ENCODE measurements at places on chromosomes 1 and 21.

- no peaks in the 10 kb centered on the region for H3K4me1 ChIP-seq
- DNase-seq, result no peak
- no peaks in the 10 kb centered on the region for H3K27me3 ChIP-seq
- H3K27ac ChIP-seq, result no peak overlapping the region
- H3K36me3 ChIP-seq, result no peaks in the 10 kb centered on the region
Observed at GRCh38 chr1:1124508-1124785, 8.6 kb upstream of the C1orf159 start.

GRCh38 chr1:51952638-51953037 lies 37.9 kb downstream of the RAB3B start:
- no peaks in the 10 kb centered on the region for H3K27me3 ChIP-seq
- no peak overlapping the region for H3K27ac ChIP-seq
- no peaks in the 10 kb centered on the region for H3K36me3 ChIP-seq
- no peak overlapping the region for H3K4me3 ChIP-seq
- no peaks in the 10 kb centered on the region for H3K4me1 ChIP-seq
- DNase-seq, result no peak

DNA sequence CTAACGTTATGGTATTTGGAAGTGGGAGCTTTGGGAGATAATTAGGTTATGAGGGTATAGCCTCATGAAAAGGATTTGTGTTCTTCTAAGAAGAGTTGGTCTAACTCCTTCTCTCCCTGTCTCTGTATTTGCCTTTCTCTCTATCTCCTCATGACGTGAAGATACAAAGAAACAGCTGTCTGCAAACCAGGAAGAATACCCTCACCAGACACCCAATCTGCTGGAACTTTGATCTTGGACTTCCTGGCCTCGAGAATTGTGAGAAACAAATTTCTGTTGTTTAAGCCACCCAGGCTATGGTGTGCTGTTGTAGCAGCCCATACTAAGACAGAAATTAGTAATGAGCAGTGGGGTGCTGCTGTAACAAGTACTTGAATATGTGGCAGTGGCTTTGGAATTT lies 16.1 kb downstream of the C1orf141 start:
- H3K27me3 ChIP-seq, result no peaks in the 10 kb centered on the region
- H3K4me1 ChIP-seq, result no peaks in the 10 kb centered on the region
- no peak overlapping the region for H3K27ac ChIP-seq
- no peaks in the 10 kb centered on the region for H3K36me3 ChIP-seq

DNA sequence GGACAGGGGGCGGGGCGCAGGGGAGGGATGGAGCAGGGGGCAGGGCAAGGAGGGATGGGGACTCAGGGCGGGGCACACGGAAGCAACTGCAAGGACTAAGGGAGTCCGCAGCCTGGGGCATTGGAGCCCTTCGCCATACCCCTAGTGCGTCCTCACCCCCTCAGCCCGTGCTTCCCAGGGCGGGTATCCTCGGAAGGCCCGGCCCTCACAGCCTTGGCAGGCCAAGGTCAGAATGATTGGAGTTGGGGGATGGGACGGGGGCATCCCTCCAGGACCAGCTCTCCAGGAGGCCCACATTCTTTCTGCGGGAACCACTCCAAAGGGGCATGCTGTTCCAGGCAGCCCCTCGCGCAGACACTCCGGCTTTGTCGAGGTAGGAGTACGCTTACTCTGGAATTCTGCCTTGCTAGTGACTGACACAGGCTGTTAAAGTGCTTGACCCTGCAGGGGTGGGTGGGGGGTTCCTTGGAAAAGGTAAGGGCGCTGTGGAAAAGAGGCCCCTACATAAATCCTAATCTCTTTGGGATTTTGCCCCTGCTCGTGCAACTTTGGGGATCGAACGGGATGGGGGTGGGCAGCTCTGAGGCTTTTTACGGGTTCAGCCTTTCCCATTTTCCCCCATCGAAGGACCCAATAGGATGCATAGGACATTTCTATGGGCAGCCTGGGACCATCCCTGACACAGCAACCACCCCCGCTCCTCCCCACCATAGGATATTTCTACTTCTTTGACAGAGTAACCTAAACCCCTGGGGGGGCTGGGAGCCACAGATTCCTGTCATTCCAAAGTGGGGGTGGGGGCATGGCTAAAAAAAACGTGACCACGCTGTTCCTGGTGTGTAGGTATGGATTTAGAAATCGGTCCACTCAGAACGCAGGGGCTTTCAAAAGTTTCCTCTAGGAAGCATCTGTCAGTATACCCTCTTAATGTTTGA lies 738 bp upstream of the TRIM11 start:
- H3K36me3 ChIP-seq, result no peaks in the 10 kb centered on the region
- no peak overlapping the region for H3K27ac ChIP-seq

- no peak for DNase-seq
- no peaks in the 10 kb centered on the region for H3K27me3 ChIP-seq
- H3K36me3 ChIP-seq, result no peaks in the 10 kb centered on the region
- H3K4me1 ChIP-seq, result peaks cover 3% of the 10 kb centered on the region
Observed at GRCh38 chr21:28719723-28720122, 273.0 kb downstream of the LTN1 start.

DNA sequence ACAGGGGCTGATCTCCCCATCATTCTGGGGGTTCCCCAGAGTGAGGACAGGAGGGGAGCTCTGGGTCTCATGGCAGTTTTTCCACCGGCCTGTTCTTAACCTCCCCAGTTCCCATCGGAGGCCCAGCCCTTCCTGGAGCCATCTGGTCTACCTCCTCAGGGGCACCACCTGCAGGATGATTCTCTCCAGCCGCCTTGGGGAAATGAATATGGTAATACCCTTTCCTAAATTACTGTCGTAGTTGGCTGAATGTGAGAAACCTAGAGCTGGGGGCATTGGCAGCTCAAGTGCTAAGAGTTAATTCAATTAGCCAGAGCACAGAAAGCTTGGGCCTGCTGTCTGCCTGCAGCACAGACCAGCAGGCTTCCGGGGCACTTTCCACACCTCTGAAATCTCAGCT lies 64.9 kb downstream of the TAS1R2 start:
- H3K4me3 ChIP-seq, result no peak overlapping the region
- no peaks in the 10 kb centered on the region for H3K4me1 ChIP-seq
- no peaks in the 10 kb centered on the region for H3K36me3 ChIP-seq
- H3K27me3 ChIP-seq, result no peaks in the 10 kb centered on the region

DNA sequence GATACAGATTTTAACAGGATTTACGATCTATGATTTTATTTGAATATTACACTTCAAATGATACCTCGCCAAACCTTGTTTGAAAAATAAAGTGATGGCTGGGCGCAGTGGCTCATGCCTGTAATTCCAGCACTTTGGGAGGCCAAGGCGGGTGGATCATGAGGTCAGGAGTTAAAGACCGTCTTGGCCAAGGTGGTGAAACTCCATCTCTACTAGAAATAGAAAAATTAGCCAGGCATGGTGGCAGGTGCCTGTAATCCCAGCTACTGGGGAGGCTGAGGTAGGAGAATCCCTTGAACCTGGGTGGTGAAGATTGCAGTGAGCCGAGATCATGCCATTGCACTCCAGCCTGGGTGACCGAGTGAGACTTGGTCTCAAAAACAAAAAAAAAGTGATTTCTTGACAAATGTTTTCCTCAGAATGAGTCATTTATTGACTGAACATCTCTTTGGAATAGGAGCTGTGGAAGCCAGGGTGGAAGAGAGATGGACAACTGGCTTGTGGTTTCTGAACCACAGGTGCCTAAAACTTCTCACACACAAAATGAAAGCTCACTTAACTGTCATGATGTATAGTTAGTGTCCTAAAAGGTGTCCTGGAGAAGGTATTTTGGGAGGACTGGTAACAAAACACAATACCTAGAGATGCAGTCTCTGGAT lies 11.9 kb downstream of the PKNOX1 start:
- no peak overlapping the region for H3K27ac ChIP-seq
- H3K27me3 ChIP-seq, result no peaks in the 10 kb centered on the region
- no peak for DNase-seq
- H3K36me3 ChIP-seq, result no peaks in the 10 kb centered on the region
- no peak overlapping the region for H3K4me3 ChIP-seq

- no peak overlapping the region for H3K27ac ChIP-seq
- DNase-seq, result no peak
- H3K4me1 ChIP-seq, result no peaks in the 10 kb centered on the region
- H3K27me3 ChIP-seq, result no peaks in the 10 kb centered on the region
- H3K4me3 ChIP-seq, result no peak overlapping the region
Observed at GRCh38 chr1:162548170-162548569, 13.4 kb upstream of the UAP1 start.

All from aorta (tissue), 5 donors.